ENCODE measurements at places on chromosomes 11 and 22.

DNA sequence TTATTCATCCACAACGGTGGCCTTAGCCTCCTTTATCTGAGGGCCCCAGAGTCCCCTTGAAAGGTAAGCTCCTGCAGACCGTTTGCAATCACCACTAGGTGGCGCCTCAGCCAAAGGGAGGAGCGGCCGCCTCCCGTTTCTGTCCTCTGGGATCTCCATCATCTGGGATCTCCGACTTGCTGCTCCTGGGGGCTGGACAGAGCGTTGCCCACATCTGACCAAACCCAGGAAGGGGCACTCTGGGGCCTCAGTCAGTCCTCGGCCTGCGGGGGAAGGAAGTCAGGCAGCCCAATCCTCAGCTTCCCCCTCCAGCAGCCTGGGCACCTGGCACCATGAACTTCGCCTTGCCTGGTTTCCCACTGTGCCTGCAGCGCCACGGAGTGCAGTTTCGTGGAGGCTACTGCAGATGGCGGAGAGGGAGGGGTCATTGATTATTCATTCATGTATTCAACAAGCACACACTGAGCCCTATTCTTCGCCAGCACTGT lies 23.5 kb downstream of the TP53I11 start:
- DNase-seq: peak; percentile 59

DNA sequence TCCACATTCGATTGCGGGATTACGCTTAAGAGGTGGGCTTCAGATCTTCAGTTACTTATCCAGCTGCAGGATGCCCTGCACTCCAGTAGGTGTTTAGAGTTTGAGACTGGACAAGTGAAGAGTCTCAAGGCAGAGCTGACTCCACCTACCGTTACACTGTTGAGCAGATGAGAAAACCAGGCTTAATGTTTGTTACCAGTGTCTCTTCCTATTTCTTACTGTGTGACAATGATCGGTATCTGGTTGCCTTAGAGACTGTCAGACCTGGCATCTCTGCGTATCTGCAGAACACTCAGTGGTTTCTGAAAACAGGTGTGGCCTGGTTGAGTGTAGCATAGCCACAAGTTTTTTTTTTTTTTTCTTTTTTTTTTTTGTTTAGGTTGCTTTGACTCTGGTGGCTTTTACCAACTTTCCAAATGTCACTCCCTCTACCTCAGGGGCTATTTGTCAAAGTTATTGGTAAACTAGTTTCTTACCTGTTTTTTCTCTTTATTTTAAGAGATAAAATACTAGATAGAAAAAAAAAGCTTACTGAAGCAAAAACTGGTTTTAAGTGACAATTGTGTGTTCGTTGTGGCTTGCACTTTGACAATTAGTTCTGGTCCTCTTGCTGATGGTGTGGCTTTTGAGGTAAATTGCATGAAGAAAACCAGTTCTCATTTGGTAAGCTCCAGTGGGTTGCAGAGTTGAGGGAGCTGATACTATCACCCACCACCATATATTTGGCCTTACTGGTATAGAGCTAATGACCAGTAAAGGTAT lies 284.8 kb downstream of the ETS1 start:
- DNase-seq: peak; percentile 40

DNA sequence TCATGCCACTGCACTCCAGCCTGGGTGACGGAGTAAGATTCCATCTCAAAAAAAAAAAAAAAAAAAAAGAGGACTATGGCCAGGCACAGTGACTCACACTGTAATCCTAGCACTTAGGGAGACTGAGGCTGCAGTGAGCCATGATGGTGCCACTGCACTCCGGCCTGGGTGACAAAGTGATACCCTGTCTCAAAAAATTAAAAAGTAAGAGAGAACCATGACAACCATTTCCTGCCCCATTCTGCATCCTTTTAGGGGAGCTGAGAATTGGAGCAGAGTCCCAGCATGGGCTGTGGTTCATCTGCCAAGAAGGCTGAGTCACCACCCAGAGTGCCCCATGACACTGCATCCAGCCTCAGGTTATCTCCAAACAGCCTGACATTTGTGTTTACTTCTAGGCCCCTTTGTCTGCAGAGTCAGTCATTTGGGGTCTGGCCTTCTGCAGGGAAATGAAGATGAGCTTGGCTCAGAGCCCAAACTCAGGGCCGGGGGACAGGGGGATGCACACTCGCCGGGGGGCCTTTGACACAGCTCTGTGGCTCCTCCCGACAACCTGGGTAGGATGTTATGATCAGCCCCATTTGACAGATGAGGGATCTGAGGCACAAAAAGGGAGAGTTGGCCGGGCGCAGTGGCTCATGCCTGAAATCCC lies 4.7 kb downstream of the CSDC2 start:
- no peak for DNase-seq

GRCh38 chr11:91066456-91067047 lies 843.7 kb upstream of the CHORDC1 start:
- DNase-seq: no peak

DNA sequence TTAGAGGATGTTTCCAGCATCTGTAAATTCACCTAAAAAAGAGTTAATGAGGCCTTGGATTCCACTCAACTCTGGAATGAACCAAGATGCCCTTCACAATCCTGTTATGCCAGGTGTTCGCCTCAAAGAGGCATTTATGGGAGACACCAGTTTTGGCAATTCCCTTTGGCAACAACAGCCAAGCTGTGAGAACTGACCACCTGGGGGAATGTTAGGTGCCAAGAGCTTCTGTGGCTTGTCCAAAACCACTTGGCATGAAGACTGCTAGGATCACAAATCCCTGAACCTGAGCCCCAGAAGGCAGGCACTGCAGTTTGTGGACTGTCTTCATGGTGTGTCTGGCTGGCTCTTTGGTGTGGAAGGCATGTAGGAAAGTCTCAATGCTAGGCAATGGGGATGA lies 164.4 kb upstream of the BDNF start:
- no peak for DNase-seq

GRCh38 chr11:65609665-65610064 lies 4.4 kb downstream of the MAP3K11 start:
- no peak for DNase-seq

GRCh38 chr11:33478111-33478573 lies 221.0 kb downstream of the HIPK3 start:
- no peak for DNase-seq

DNA sequence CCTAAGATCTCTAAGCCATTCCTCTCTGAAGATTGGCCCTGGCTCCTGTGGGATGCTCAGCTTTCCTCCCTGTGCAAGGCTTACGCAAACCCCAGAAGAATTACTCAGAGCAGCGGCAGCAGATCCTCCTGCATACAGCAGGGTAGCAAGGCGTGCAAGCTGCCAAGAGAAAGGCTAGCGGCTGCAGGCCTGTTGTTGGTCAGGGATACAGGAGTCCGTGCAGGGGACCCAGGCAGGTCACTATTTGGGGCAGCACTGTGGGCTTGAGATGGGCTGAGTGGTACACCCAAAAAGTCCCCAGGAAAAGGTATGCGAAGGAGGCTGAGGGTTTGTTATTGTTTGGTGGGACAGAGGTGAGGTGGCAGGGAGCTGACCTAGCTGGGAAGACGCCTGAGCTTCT lies 1.5 kb downstream of the GLB1L2 start:
- DNase-seq: no peak

- no peak for DNase-seq
Measured at GRCh38 chr22:20771918-20772625, 1.8 kb upstream of the SERPIND1 start.

DNA sequence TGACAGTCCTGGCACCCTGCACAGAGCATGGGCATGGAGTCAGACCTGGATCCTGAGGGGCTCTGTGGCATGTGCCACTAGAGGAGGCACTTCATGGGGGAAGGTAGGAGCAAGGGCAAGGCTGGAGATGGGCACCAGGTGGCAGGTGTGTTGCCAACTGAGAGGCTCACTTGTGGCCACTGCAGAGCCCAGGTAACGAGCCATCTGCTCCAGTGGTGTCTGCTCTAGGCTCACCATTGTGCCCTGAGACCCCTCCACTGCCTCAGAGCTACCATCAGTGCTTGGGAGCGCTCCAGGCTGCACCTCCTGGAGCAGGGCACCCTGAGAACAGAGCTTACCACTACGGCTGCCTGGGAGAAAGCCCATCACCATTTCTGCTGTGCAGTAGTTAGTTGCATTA lies 1.3 kb upstream of the ZDHHC8 start:
- DNase-seq: no peak

GRCh38 chr11:104926771-104927611 lies 28.7 kb upstream of the CASP12 start:
- no peak for DNase-seq

GRCh38 chr22:41976961-41977566 lies 7.8 kb downstream of the SEPTIN3 start:
- DNase-seq: peak; percentile 19

GRCh38 chr11:14189874-14190273 lies 169.1 kb downstream of the RRAS2 start:
- no peak for DNase-seq

GRCh38 chr11:129881570-129882170 lies 13.7 kb downstream of the NFRKB start:
- DNase-seq: peak; percentile 54

DNA sequence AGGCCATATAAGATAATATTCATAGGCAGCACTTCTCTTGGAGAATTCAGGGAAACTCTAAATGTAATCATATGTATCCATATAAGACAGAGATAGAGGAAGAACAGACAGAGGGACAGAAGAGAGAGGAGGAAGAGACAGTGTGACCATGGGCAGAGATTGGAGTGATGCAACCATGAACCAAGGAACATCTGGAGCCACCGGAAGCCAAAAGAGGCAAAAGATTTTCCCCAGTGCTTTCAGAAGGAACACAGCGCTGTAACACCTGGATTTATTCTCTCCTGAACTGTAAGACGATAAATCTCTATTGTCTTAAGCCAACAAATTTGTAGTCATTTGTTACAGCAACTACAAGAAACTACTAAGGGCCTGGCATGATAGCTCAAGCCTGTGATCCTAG lies 57.7 kb downstream of the GAB2 start:
- no peak for DNase-seq

DNA sequence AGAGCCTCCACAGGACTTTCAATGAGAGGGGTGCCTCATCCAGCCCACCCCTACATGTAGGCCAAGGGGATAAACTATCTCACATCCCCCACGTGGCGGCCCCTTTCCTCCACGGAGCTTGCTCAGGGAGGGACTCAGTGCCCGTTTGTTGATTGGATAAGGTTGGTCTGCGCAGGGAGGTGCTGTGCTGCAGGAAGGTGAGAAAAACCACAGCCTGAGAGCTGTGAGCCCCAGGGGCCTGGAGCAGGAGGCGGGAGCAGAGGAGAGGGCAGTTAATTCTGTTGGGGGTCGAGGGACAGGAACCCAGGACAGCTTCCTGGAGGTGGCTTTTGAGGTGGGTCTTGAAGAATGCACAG lies 31.9 kb upstream of the ATXN10 start:
- DNase-seq: no peak

DNA sequence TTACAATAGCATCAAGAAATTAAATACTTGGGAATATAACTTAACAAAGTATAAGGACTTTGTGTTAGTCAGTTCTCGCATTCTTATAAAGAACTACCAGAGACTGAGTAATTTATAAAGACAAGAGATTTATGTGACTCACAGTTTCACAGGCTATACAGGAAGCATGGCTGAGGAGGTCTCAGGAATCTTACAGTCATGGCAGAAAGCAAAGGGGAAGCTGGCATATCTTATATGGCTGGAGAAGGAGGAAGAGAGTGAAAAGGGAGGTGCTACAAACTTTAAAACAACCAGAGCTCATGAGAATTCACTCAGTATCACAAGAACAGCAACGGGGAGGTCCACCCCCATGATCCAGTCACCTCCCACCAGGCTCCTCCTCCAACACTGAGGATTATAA lies 32.0 kb upstream of the CCDC134 start:
- no peak for DNase-seq

GRCh38 chr11:85310479-85310878 lies 316.7 kb downstream of the DLG2 start:
- no peak for DNase-seq

DNA sequence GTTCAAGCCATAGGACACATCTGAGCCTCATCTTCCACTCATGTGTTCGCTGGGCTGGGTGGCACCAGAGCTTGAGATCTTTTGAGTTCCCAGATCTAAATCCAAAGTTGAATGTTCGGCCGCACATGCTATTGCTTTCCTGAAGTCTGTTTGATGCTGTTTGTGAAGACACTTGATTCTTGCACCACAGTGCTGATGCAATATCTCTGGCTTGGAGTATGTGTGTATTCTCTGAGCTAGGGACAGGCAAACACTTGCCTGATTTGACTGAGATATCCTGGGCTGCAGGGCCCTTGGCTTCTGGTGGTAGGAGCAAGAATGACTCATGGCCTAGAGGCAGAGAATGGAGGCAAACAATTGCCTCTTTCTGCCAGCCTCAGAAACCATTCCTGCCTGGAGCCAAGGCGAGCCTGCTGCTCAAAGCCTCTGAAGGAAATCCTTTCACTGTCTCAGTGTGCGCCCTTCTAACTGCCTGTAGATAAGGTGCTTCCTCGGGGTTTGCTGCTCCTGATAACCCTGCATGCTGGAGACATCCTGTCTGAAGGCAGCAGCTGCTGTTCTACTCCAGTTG lies 73.0 kb downstream of the CYB5R2 start:
- DNase-seq: no peak

DNA sequence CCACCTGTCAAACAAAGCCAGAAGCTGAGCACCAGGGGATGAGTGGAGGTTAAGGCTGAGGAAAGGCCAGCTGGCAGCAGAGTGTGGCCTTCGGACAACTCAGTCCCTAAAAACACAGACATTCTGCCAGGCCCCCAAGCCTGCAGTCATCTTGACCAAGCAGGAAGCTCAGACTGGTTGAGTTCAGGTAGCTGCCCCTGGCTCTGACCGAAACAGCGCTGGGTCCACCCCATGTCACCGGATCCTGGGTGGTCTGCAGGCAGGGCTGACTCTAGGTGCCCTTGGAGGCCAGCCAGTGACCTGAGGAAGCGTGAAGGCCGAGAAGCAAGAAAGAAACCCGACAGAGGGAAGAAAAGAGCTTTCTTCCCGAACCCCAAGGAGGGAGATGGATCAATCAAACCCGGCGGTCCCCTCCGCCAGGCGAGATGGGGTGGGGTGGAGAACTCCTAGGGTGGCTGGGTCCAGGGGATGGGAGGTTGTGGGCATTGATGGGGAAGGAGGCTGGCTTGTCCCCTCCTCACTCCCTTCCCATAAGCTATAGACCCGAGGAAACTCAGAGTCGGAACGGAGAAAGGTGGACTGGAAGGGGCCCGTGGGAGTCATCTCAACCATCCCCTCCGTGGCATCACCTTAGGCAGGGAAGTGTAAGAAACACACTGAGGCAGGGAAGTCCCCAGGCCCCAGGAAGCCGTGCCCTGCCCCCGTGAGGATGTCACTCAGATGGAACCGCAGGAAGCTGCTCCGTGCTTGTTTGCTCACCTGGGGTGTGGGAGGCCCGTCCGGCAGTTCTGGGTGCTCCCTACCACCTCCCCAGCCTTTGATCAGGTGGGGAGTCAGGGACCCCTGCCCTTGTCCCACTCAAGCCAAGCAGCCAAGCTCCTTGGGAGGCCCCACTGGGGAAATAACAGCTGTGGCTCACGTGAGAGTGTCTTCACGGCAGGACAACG lies 11.7 kb downstream of the CXCR5 start:
- peak; percentile 69 for DNase-seq

Data from activated naive CD4-positive, alpha-beta T cell treated with anti-CD3 and anti-CD28 coated beads, Interleukin-2, amount 50 U/mL, for 16 hours (primary cell).